GF-D8 (cell line): ENCODE measurements at places on chromosomes 2 and 18.

- no peak for DNase-seq
Measured at GRCh38 chr2:1246239-1246638, 167.0 kb upstream of the TPO start.

- no peak for DNase-seq
Measured at GRCh38 chr18:24982831-24983230, 369.1 kb downstream of the ZNF521 start.

- DNase-seq = peak; percentile 75
Measured at GRCh38 chr2:143034292-143035074, 94.7 kb upstream of the ARHGAP15 start.

GRCh38 chr2:43759195-43759594 is 14.6 kb upstream of the DYNC2LI1 start:
- DNase-seq = no peak

GRCh38 chr2:23549821-23550530 is 165.0 kb downstream of the KLHL29 start:
- no peak for DNase-seq

GRCh38 chr2:148888986-148889385 is 14.0 kb downstream of the KIF5C start:
- DNase-seq = no peak

DNA sequence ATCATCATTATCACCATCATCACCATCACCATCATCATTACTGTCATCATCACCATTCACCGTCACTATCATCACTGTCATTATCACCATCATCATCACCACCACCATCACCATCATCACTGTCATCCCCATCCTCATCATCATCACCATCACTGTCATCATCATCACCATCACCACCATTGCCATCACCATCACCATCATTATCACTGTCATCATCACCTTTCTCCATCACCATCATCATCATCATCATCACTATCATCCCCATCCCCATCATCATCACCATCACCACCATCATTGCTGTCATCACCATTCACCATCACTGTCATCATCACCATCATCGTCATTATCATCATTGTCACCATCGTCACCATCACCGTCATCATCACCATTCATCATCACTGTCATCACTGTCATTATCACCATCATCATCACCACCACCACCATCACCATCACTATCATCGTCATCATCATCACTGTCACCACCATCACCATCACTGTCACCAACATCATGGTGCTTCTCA is 9.8 kb downstream of the HPCAL1 start:
- no peak for DNase-seq

DNA sequence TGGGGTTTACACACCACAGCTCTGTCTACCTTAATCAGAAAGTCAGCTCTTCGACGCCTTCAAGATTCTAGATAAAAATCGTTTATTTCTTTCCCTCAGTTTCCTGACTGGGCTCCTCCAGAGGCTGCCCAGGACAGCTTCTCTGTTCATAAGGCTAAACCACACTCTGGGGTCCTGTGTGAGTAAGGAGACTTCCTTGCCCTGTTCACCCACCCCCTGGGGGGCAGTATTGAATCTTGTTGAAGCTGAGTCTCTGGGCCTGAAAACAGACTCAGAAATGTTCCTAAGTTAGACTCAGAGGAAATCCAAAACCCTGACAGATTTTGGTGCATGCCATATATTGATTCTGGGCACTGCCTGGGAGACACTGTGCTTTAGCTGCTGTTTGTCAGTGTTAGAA is 43.0 kb downstream of the G6PC2 start:
- DNase-seq = no peak

- no peak for DNase-seq
Measured at GRCh38 chr2:38185012-38185491, 109.1 kb upstream of the CYP1B1 start.

- DNase-seq = no peak
Measured at GRCh38 chr2:178075006-178075326, 2.4 kb upstream of the PDE11A start.

DNA sequence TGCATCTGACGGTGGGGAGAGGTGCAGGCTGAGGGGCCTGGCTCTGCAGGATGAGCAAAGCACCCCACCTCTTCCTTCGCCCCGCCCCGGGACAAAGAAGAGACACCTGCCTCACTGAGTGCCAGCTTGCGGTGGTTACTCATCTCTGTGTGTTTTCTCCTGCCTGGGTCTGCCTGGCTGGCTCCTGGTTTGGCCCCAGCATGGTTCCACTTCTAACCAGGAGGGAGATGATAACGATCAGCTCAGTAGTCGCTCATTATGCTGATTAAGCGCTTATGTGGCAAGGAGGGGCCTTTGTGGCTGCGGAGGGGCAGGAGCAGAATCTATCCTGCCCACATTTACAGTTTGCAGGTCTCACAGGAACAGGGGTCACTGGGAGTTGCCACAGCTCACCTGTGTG is 68.7 kb upstream of the EDAR start:
- no peak for DNase-seq

GRCh38 chr2:164388511-164388910 is 232.8 kb downstream of the GRB14 start:
- DNase-seq = no peak

- DNase-seq = no peak
Measured at GRCh38 chr2:230849633-230850357, 14.9 kb upstream of the ITM2C start.

DNA sequence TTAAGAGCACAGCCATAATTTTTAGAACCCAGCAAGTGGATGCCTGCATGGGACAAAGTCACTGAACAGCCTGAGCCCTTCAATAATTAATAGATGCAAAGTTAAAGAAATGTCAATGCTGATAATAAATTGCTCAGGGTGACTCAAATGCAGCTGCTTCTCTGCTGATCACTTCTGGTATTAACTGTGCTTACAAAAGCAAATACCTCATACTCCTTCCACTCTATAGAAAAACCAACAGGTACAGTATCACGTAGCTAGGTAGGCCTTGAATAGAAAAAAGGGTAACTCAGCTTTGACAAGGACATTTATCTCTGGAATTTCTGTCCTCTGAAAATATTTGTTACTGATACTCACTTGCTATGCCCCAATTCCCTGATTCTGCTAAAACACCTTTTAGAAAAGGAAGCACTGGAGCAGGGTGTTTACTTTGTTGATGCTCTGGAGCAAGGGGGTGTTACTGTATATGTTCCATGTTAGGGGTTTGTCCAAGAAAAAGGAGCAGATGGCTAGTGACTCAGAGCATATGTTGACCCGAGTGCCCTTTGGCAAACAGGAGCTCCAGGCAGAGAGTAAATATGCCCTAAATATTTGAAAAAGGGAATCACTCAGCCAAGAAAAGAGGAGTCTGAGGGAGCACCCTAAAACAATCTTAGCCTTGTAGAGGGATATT is 59.1 kb upstream of the RTN4 start:
- no peak for DNase-seq
